BJ (cell line): ENCODE measurements at places on chromosomes 2 and 18. TPM values are rescaled to one million over a fixed set of nuclear protein-coding genes. Genes with fewer than 3 reads are reported as not detected.

The LYG1 gene
- 0.70 and 0.85 TPM in 2 replicates for polyA plus RNA-seq

The C2orf80 gene
- polyA plus RNA-seq: not detected in 2 replicates

The GEN1 gene
- polyA plus RNA-seq: 7.6 and 13.4 TPM in 2 replicates

The DOK1 gene
- polyA plus RNA-seq: 19.8 and 28.7 TPM in 2 replicates

The SERPINB3 gene
- polyA plus RNA-seq: not detected in 2 replicates

The KLHL14 gene
- polyA plus RNA-seq: not detected in 2 replicates

The PSTPIP2 gene
- 5.9 and 7.2 TPM in 2 replicates for polyA plus RNA-seq

The ERMN gene
- polyA plus RNA-seq: 0.06 TPM in 1 of 2 replicates, not detected in the other

The SLC30A3 gene
- polyA plus RNA-seq: 0.06 and 0.10 TPM in 2 replicates

The DYNAP gene
- not detected in 2 replicates for polyA plus RNA-seq

The FSHR gene
- not detected in 2 replicates for polyA plus RNA-seq

The CD302 gene
- polyA plus RNA-seq: 4.0 and 7.8 TPM in 2 replicates

The CDK5R2 gene
- polyA plus RNA-seq: 0.02 TPM in 1 of 2 replicates, not detected in the other

The SPC25 gene
- polyA plus RNA-seq: 4.8 and 9.5 TPM in 2 replicates

The MARCHF4 gene
- 9.7 and 10.0 TPM in 2 replicates for polyA plus RNA-seq

The ARPC2 gene
- polyA plus RNA-seq: 699 and 831 TPM in 2 replicates

The EVX2 gene
- polyA plus RNA-seq: not detected in 2 replicates

The SP100 gene
- polyA plus RNA-seq: 34.8 and 63.5 TPM in 2 replicates

The SNED1 gene
- polyA plus RNA-seq: 1.8 and 3.9 TPM in 2 replicates

The TMEM163 gene
- not detected in 2 replicates for polyA plus RNA-seq

The IL36B gene
- polyA plus RNA-seq: not detected in 2 replicates

The CD8A gene
- polyA plus RNA-seq: not detected in 2 replicates

The NMUR1 gene
- polyA plus RNA-seq: not detected in 2 replicates

The APCDD1 gene
- 15.3 and 32.4 TPM in 2 replicates for polyA plus RNA-seq

The MYO5B gene
- 0.13 and 0.18 TPM in 2 replicates for polyA plus RNA-seq

The ICOS gene
- polyA plus RNA-seq: not detected in 2 replicates

The KIF5C gene
- polyA plus RNA-seq: 0.17 and 0.23 TPM in 2 replicates

The SCN9A gene
- polyA plus RNA-seq: 19.4 and 38.8 TPM in 2 replicates

The ASB1 gene
- polyA plus RNA-seq: 24.9 and 33.4 TPM in 2 replicates

The BOLL gene
- not detected in 2 replicates for polyA plus RNA-seq

The ALK gene
- polyA plus RNA-seq: not detected in 2 replicates
